Left renal pelvis (tissue), 4 donors: ENCODE measurements at places on chromosomes 3 and 15.
A peak's percentile ranks its signal among the peaks of the same experiment; 100 is the strongest.

GRCh38 chr15:27989838-27990237, 109.3 kb downstream of the OCA2 start:
- DNase-seq = no peak

DNA sequence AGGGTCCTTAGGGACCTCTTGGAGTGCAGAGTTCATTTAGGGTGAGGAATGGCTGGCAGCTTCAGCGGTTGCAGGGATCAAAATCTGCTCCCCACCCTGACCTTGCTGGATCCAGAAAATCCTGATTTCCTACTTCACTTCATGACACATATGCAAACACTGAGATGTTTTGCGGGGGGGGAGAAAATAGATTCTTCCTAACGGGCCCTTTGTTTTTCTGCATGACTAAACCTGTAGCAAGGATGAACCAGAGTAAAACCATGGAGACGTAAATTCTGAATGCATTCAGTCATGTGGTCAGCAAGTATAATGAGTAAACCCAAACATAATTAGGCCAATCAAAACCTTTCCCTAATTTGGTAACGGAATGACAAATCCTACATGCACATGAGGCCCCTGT, 20.0 kb upstream of the RBP1 start:
- DNase-seq = no peak

DNA sequence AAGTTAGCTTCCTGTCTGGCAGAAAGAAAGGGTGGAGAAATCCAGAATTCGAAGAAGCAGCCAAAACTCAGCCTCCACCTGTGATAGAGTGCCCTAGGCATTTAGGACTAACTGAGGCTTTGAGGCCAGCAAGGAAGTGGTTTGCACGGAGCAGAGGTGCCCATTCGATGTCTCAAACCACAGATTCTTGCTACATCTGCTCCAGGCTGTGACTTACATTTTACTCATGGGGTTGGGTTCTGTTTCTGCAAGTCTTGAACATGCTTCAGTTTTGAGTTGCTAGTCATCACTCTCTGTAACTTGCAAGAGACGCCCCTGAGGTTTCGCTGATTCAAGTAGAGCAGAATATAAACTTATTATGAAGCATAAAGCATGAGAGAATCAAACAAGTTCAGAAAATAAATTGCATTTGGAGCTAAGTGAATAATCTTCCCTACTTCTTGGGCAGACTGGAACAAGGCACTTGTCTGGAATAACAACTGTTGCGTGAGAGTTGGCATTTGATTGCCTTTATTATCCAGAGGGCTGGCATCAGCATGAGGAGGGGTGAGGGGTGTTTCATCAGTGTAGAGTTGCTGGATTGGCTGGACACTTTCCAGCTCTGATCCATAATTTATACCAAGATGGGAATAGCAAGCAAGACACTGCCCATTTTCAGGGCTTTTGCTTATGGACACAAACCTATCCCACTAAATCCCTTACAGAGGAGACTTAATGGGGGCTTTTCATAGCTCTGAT, 256.5 kb downstream of the AGBL1 start:
- no peak for DNase-seq

DNA sequence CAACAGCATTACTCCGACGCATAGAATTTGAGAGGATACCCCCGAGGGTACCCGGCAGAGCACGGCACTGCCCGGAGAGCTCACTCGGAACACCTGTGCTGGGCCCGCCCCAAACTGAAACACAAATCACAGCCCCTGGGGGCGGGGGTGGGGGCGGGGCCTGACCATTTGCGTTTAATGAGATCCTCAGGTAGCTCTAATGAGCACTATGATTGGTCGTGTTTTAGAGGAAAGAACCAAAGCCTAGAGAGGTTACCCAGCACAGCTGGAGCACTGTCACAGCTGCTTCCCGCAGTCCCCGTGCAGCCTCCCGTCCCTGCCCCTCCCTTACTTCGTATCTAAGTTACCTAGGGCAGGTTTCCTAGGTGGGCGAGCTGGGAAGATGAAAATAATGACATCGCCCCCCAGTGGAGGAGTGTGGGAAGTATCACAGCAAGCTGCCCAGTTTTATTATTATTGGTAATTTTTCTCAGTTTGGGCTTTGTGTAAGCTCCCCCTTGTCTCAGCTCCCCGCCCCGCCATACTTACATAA, 187.1 kb downstream of the PDE8A start:
- no peak for DNase-seq

DNA sequence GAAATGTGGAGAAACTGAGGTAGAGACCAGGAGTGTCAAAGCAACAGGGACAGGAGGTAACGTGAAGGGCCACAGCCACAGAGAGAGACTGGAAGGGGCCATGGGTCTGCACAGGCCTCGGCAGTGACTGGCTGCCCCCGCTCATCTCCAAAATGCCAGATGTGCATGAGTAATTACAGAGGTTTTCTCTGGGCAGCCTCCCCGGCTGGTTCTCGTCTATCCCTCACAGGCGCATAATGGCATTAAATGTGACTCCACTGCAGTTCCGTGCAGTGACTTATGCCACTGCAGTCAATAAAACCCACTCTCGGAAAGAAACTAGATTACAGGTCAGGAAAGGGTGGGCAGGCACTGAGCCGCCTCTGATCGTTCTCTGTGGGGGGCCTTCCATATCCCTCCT, 74.7 kb downstream of the WDR76 start:
- no peak for DNase-seq

DNA sequence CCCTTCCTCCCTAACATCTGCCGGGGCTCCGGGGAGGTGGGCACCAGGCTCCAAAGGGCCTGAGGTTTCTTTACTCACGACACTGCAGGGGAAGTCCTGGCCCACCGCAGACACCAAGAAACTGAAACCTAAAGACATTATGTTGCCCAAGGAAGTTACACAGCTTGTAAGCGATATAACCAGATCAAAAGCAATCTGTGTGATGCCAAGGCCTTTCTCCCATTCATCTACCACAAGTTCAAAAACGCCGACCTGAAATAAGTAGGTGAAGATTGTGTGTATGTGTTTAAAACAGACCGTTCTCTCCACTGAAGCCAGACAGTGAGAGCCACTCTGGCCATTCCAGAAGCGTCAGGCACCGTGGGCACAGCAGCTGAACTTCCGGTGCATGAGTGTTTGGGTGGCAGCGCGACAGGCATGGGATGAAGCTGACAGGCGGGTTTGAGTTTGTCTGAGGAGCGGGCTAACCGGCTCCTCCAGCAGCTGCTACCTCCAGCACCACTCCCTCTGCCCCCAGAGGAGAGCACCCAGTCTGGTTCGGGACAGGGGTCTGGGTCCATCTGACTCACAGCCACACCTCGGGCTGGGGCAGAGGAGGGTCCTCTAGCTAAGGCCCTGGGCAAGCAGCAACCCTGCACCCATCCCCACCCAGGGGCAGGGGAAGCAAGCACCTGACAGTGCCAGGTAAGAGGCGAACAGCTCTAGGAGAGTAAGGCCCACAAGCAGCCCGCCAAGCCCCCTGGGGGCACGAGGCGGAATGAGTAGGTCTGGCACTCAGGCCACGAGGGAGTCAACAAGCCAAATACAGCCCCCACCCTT, 1.3 kb downstream of the TNK2 start:
- DNase-seq = no peak

DNA sequence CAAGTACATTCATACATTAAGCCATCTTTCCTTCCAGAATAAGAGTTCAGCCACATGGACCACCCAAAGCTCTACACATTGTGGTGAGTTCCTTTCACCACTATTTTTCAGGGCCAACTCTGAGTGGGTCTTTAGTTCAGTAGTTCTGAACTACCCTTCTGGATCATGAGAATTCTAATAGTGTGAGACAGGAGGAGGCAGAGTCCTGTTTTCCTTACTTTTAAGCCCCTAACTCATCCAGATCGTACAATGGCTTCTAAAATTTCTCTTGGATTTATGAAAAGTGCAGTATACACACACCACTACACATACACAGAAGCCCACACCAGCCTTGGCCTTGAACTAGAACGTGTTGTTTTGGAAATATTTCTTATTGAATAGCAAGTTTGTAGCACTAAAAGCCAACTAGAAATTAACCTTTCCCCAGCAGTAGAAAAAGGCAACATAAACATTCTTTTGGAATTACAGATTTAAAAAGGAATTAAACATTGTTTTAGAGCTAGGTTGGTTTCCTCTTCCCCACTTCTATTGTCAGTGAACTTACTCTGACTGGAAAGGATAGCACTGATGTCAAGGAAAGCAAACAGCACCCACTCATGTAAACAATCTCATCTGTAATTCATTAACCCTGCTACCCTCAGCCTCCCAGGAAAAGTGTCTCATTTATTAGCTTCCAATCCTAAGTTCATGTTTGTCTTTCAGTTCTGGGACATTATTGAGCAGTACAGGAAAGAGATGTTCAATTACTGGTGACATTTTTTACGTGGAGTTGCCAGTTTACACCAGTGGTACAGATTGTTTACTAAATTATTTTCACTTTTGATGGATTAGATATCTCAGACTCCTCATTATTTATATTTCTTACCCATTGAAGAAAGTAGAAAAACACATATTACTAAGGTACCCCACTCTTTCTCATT, 95.7 kb upstream of the AGTR1 start:
- no peak for DNase-seq

DNA sequence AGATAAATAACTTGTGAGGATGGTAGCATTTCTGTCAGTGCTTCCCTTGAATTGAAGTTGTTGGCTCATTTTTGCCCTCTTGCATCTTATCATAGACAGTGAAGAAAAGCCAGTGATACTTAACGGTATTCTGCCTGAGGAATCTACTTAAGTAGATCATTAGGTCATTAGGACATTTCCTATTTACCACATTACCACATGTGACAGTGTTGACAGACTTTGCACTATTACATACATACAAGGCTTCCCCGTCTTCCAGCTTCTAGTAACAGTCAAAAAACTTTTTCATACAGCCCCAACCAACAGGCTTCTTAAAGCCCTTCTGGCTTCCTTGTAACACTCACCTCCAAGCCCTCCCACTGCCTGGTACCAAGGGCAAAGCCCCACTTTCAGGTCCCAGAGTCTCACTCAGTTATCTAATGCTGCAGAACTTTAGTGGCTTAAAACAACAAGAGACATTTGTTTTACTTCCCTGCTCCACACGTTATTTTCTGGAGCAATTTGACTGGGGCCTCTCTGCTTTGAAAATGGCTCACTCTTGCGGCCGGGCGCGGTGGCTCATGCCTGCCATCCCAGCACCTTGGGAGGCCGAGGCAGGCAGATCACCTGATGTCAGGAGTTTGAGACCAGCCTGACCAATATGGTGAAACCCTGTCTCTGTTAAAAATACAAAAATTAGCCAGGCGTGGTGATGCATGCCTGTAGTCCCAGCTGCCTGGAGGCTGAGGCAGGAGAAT, 40.0 kb downstream of the ASB7 start:
- DNase-seq = no peak

DNA sequence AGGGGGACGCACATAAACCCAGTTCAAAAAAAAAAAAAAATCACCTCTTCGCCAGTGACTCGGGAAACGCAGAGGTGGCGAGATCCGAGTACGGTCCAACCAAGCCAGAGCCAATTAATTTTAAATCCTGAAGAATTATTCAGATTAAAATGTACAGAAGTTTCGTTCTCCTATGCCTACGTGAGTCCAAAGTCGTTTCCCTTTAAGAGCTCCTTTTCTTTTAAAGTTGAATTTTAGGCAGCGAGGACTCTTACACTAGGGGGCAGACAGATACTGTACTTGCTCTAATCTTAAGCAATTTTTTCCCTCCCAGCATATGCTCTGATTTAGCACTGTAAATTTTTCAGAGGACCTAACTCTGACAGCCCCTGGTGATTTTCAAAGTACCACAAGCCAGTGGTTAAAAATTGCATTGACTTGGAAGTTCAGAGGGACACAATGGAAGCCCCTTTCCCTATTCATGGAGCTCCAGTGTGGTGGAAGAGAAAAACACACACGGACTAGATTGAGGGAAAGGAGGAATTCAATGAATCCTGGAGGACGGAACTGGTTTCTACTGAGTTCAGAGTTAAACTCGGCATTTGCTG, 3.3 kb upstream of the NR2F2 start:
- peak; percentile 90 for DNase-seq

DNA sequence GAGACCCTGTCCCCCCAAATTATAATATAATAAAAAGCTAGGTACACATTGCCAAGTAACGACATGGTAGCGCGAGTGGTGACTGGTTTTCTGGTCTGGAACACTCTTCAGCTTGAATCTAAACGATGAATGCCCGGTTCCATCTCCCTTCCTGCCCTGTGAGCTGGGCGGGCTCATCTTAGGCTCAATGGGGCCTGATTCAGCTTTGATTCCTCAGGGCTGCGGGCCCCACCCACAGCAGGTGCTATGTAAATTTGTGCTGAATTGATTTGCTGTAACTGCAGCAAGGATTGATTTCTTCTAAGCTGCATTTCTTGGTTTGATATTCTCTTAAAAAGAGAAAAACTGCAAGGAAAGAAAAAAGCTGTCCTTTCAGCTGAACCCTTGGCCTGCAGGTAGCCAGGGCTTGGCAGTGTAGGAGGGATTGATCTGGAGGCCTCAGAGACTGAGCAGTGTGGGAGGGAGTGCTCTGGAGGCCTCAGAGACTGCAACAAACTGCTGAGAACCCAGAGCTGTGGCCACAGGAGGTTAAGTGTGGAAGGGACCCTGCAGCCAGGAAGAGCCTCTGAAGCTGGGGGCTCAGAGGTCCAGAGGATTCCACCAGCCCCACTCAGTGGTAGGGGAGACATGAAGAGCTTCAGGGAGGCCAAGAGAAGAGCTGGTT, 231.6 kb downstream of the XXYLT1 start:
- DNase-seq = no peak

DNA sequence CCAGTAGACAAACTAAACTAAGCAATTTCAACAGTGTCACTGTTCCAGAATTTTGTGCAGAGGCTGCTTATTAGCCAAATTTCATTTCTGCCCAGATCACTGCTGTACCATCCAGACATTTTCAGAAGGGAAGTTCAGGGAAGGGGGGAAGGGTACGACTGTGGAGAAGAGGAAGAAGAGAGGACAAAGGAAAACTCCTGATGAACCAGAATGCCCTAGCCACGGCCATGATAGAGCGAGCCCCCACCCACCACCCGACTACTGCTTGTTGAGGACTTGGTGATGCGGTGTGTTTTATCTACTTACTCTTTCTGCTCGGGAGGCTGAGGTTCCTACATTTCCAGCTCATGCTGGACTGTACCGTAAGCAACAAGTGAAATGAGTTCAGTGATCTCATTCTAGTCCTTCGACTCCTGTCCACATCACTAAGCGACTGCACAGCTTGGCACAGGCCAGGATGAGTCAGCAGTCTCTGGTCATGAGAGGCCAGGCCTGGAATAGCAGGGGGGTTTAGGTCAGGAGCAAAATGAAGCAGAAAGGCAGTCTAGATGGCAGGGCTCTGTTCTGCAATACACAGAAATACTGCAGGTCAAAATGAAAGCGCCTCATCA, 330.8 kb downstream of the TIGIT start:
- DNase-seq = peak; percentile 37

DNA sequence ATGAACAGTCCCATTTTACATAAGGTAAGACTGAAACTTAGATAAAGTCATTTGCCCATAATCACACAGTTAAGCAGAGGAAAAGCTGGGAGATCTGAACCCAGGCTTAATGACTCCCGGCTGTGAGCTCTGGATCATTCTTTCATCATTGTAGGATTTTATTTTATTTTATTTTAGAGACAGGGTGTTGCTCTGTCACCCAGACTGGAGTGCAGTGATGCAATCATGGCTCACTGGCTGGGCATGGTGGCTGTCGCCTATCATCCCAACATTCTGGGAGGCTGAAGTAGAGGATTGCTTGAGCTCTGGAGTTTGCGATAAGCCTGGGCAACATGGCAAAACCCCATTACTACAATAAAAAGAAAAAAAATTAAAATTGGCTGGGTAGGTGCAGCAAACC, 31.2 kb upstream of the RAF1 start:
- no peak for DNase-seq
